Activated T-helper 17 cell treated with anti-CD3 and anti-CD28 coated beads, Interleukin-2, amount 50 U/mL, for 72 hours (primary cell): ENCODE measurements at places on chromosomes 4 and X. TPM values are rescaled to one million over a fixed set of nuclear protein-coding genes. Genes with fewer than 3 reads are reported as not detected.
A peak's percentile ranks its signal among the peaks of the same experiment; 100 is the strongest.

Gene IL13RA1
- total RNA-seq = 1.2 TPM

DNA sequence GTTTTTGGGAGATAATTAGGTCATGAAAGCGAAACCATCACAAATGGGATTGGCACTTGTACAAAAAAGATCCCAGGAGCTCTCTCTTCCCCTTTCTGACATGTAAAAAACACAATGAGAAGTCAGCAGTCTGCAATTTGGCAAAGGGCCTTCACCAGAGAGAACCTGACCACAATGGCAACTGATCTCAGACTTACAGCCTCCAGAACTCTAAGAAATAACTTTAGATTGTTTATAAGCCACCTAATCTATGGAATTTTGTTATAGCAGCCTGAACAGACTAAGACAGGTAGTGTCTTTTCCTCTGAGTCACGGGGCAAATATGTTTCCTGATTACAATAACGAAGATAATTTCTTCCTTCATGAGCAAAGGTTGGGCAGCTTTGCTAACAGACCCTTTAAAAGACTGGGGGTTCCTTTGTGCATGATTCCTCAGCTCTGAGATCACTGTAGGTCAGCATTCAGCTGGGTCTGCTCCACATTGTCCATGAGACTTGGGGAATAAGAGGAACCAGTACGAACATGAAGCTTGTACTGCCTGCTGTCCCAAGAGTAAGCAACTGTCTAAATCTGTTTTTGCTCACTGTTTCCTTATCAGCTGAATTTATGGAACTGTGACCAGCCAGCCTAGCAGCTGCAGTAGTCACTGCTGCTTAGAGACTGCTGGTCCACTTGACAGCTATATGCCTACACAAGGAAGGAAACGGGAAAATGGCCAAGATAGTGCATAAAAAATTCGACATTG, 191.6 kb downstream of the ANAPC10 start:
- no peak for ATAC-seq

DNA sequence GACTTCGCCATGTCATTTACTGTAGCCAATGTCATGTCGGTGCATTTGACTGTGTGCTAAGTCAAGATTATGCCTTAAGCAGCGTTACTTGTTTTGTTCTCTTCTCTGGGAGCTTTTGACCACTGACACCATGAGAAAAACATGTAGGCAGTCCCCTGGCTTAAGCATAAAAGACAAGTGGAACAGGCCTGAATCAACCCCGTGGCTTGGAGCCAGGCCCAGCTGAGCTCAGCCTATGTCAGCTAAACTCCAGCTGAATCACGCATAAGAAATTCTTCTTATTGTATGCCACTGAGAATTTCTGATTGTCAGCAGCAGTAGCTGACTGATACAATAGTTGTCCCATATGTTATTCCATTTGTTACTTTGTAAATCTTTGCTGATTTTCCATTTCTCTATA, 261.9 kb downstream of the CBLL2 start:
- ATAC-seq = no peak

Gene FSTL5
- total RNA-seq = not detected

GRCh38 chrX:132092439-132093065, 35.3 kb downstream of the FRMD7 start:
- ATAC-seq = peak; percentile 59

GRCh38 chr4:8730681-8731080, 138.1 kb downstream of the CPZ start:
- ATAC-seq = no peak

Gene PCDH7
- total RNA-seq = not detected

DNA sequence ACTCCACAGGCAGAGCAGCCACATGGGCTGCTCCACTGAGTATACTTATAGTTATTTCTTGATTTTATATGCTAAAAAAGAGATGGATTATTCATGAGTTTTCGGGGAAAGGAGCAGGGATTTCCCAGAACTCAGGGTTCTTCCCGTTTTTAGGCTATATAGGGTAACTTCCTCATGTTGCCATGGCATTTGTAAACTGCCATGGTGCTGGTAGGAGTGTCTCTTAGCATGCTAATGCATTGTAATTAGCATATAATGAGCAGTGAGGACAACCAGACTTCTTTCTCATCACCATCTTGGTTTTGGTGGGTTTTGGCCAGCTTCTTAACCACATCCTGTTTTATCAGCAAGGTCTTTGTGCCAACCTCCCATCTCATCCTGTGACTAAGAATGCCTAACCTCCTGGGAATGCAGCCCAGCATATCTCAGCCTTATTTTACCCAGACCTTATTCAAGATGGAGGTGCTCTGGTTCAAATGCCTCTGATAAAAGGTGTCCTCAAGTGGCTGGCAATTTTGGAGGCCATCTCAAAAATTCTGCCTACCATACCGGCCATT, 213.0 kb upstream of the VEGFC start:
- ATAC-seq = peak; percentile 44

Gene PDZD4
- total RNA-seq = 8.0 TPM

DNA sequence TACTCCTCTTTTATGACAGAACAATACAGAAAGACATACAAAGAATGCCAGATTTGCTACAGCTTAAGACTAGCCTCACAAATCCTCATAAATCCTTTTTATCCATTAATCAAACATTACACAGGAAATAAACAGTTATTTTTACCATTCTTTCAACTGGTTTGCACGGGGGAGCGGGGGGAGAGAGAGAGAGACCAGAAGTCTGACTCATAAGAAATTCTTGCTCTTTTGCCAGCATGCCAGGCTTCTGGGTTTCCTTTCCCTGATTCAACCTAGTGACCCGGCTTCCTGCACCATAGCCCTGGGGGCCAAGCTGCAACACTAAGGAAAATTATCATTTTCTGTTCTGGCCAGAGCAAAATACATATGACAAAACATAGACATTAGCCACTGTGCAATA, 6.8 kb upstream of the RRAGB start:
- no peak for ATAC-seq

DNA sequence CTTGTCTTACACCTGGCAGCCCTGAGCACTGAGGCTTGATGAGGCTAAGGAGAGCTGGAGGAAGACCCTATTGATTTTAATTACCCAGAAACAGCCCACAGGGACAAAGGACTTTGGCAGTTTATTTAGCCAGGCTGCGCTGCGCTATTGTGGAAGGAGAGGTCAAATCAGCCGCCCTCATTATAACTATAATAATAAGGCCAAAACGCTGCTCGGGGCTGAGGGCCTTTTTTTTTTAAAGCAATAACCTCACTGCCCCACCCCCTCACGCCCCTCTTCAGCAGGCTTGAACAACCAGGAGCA, 60.6 kb upstream of the NKX1-1 start:
- no peak for ATAC-seq

GRCh38 chrX:148309413-148309812, 191.0 kb upstream of the AFF2 start:
- ATAC-seq = peak; percentile 47

DNA sequence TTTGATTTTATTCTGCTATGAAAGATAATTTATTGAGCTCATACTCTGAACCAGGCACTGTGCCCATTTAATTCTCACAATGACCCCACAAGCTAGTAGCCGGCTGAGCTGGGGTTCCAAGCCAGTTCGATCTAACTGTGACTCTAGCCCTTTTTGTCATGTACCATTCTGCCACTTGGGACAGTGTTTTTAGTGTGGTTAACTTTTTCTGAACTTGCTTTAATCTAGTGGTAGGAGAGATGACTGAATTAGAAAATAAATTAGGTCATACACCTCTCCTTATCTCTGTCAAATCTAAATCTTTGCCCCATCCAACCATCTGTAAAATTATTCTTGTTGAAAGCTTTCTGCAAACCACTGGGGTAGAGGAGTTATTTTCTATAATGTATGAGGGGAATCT, 136.0 kb downstream of the CBR4 start:
- peak; percentile 34 for ATAC-seq

GRCh38 chrX:154353172-154353843, 21.1 kb downstream of the FLNA start:
- ATAC-seq = no peak
